SK-N-MC (cell line): ENCODE measurements at places on chromosomes 5 and 9.

GRCh38 chr5:107578051-107578635, 92.6 kb downstream of the EFNA5 start:
- DNase-seq: no peak

DNA sequence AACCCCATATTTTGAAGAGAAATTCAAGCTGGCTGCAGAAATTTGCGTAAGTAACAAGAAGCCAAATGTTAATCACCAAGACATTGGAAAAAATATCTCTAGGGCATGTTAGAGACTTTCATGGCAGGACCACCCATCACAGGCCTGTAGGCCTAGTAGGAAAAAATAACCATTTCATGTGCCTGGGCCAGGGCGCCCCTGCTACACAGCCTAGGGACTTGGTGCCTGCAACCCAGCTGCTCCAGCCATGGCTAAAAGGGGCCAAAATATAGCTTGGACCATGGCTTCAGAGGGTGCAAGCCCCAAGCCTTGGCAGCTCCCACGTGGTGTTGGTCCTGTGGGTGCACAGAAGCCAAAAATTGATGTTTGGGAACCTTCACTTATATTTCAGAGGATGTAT, 167.7 kb upstream of the NMUR2 start:
- DNase-seq: no peak

- DNase-seq: no peak
Observed at GRCh38 chr9:134816264-134816663, 64.3 kb upstream of the FCN2 start.

- no peak for DNase-seq
Observed at GRCh38 chr5:116626945-116627679, 52.5 kb upstream of the SEMA6A start.
